IMR-90 (cell line): ENCODE measurements at places on chromosomes 7 and 10.

- no peak for DNase-seq
Observed at GRCh38 chr7:29454899-29455451, 108.7 kb upstream of the PRR15 start.

- no peak for DNase-seq
Observed at GRCh38 chr10:33009244-33010131, 51.5 kb upstream of the ITGB1 start.

DNA sequence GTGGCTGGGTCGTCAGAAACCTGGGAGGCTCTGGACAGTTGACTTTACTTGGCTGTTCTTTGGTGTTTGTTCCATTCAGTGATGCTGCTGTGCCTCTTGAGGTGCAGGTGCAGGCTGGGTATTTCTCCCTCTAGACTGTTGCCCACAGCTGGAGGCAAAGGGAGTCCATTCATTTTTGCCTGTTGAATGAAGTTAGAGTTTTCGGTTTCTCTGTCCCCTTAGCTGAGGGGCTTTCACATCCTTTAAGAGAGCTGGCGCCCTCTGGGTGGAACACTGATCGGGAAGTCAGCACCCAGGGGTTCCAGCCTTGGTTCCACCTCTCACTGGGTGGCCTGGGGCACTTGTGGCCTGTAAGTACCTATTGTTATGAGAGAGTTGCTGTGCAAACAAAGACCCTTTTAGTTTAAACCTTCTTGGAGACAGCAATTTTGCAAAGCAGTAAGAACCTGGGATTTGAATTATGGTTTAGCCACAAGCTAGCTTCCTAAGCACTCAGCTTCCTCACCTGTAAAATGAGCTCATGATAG lies 67.2 kb downstream of the GRK5 start:
- DNase-seq, result no peak

GRCh38 chr7:113402482-113402881 lies 284.1 kb upstream of the SMIM30 start:
- DNase-seq, result no peak

GRCh38 chr10:132129431-132129830 lies 57.3 kb upstream of the DPYSL4 start:
- DNase-seq, result no peak

- DNase-seq, result no peak
Observed at GRCh38 chr10:133442191-133442966, 11.4 kb upstream of the SCART1 start.

DNA sequence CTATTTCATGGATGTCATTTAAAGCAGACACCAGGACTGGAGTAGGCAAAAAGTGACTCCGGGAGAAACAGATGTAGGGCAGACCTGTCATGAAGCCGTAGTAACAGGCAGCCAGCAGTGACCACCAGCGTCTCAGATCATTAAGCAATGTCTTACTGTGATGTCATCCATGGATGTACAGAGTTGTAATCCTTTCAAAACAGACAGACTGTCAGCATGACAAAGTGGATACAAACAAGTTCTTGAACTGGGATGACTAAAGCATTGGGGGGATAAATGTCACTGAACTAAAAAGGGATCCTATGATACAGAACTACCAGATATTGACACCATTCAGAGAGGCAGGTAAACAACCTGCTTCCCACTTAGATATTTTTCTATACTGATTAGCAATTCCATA lies 675.5 kb downstream of the PARD3 start:
- peak; percentile 58 for DNase-seq

GRCh38 chr10:43119416-43120115 lies 18.7 kb upstream of the CSGALNACT2 start:
- no peak for DNase-seq

DNA sequence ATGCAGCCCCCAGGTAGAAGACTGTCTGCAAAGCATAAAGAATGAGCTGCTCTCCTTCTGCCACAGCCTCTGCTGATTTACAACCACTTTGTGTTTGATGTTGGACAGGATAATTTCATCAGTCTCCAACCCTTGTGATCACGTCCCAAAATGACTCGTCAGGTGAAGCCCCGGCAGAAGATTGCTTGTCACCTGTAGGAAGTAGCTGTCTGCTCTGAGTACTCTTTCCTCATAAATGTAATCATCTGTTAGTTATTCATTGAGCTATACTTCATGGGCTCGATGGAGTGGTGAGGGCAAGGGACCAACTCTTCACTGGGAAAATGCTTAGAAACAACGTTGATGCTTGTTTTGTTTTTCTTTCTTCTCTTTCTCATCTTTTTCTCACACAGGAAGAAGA lies 290.9 kb upstream of the SP8 start:
- no peak for DNase-seq

DNA sequence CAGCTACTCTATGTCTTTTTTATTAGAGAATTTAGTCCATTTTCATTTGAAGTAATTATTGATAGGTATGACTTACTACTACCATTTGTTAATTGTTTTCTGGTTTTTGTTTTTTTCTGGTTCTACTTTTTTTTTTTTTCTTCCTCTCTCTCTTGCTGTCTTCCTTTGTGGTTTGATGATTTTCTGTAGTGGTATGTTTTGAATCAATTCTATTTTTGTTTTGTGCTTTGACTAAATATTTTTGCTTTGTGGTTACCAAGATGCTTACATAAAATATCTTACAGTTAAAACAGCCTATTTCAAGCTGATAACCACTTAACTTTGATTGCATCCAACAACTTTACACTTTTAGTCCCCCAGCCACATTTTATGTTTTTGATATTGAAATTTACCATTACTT lies 3.3 kb upstream of the OR2F2 start:
- peak; percentile 35 for DNase-seq

DNA sequence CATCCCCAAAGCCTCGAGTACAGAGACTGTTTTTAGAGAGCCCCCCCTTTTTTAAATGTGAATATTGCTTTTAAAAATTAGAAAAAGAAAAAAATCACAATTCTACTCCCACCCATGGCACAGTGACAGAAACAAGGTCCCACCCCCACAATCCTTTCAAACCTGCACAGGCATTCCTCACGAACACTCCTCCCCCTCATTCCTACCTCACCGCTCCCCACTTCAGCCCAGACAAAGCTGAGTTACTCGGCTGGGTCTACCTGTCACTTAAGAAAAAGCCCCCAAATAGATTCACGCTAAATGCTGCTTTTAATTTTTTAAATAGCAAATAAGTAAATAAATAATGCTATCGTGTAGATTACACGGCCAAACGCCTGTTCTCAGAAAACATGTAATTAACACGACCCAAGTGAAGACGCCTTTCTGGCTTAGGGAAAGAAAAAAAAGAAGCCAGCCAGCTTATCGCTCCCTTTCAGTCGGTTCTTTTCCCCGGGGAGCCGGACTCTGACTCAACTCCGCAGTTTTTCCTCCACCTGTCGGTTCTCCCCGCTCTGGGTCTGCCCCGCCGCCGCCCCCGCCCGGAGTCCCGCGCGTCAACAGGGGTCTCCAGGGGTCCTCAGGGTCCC lies 739 bp downstream of the MPP7 start:
- DNase-seq, result no peak

- DNase-seq, result no peak
Observed at GRCh38 chr10:133422807-133423771, 1.3 kb downstream of the SPRN start.

DNA sequence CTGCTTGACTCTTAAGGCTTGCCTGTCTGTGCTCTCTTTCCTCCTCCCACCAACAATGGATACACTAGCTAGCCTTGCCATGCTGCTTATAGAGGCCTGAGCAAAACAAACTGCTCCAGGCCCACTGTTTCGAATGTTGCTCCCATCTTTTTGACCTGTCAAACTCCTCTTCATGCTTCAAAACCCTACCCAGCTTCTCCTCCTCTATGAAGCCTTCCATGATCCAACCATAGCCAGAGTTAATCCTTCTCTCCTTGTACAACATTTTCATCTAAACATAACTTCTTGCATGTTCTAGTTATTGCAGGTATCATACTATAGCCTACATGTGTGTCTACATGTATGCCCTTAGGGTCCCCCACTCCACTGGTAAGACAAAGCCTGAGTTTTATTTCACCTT lies 426.7 kb upstream of the MGMT start:
- DNase-seq, result no peak

GRCh38 chr10:71241830-71242621 lies 29.7 kb downstream of the UNC5B start:
- DNase-seq, result no peak

DNA sequence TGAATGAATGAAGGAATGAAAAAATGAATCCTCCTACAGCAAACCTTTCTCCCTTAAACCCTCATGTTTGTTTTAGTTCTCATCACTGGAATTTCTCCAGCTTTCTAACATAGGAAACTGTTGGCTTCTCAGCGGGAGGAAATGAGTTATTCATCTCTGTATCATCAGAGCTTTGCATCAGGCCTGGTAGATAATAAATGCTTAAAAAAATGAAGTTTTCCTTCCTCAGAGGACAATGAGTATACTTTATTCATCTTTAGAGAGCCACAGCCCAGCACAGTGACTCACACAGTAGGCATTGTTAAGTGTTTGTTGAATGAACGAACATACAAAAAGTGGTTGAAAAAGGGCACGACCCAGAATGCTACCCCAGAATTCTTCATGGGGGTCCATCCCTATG lies 62.6 kb downstream of the COL13A1 start:
- peak; percentile 93 for DNase-seq

DNA sequence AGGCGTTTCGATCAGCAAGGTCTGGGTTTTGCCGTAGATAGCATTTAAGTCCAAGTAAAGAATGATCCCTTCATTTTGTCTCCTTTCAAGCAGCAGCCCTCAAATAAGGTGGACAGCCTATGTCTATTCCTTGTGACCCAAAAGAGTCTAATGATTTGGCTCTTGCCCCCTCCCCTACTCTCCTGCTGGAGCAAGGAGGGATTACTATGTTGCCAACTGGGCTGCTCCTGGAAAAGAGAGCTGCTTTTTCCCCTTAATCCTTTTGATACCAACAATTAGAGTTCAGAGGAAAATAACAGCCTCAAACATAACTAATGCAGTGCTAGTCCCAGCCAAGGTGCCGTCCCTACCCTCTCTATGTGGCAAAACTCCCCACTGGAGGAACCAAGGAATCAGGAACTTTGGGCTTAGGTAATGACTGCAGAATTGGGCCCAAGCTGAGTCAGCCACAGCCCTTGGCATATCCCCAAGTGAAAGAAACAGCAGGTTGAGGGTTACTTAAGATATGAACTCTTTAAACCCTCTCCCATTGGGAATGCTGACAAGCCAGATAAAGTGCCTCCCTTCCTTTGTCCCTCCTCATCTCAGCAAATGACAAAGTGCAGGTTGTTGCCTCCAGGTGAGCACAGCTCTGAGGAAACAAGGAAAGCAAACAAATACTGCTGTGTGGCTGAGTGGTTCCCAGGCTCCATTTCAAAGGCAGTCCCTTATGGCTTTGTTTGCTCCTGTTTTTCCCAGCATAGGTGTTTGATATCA lies 643.7 kb downstream of the INHBA start:
- peak; percentile 51 for DNase-seq

- peak; percentile 19 for DNase-seq
Observed at GRCh38 chr10:28959850-28960501, 282.7 kb downstream of the BAMBI start.

DNA sequence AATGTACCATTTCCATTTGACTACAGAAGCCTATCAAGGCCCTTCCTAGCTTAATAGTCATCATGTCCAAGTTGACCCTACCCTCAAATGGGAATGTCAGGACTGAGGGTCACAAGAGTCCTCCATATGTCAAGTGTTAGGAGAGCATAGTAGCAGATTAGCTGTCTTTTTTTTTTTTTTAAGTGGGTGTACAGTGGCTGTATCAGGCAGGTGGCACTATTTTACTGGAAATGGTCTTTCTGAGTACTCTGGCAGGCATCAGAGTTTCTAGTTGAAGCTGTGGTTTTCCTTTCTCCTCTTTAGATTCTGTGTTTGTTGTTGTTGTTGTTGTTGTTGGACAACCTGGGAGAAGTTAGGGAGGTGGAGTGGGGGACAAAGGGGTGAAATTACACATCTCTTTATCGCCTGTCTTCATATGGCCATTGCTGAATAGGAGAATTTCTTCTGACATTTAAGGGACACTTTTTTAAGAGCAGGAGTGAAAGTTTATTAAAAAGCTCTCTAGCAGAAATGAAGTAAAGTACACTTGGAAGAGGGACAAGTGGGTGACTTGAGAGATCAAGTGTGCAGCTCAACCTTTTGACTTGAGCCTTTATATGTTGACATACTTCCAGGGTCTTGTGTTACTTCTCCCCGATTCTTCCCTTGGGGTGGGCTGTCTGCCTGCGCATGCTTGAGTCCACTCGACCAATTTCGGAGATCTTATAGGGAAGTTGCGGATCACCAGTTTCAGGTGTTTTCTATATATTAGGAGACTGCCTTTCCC lies 104.1 kb upstream of the FOXP2 start:
- DNase-seq, result no peak

DNA sequence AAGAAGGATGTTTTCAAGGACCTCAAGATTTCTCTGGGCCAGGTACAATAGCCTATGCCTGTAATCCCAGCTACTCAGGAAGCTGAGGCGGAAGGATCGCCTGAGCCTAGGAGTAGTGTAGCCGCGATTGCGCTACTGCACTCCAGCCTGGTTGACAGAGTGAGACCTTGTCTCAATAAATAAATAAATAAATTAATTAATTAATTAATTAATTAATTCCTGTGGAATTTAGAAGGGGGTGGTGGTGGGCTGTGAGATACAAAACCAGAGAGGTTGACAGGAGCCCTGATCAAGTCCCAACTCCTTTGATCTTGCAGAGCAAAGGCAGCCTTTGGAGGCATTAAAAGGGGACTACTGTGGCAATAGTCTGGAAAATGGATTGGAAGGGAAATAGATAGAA lies 39.3 kb upstream of the NRF1 start:
- no peak for DNase-seq

GRCh38 chr7:24922099-24922773 lies 57.7 kb downstream of the OSBPL3 start:
- DNase-seq, result no peak

- DNase-seq, result no peak
Observed at GRCh38 chr7:95598511-95598910, 2.2 kb upstream of the PDK4 start.

DNA sequence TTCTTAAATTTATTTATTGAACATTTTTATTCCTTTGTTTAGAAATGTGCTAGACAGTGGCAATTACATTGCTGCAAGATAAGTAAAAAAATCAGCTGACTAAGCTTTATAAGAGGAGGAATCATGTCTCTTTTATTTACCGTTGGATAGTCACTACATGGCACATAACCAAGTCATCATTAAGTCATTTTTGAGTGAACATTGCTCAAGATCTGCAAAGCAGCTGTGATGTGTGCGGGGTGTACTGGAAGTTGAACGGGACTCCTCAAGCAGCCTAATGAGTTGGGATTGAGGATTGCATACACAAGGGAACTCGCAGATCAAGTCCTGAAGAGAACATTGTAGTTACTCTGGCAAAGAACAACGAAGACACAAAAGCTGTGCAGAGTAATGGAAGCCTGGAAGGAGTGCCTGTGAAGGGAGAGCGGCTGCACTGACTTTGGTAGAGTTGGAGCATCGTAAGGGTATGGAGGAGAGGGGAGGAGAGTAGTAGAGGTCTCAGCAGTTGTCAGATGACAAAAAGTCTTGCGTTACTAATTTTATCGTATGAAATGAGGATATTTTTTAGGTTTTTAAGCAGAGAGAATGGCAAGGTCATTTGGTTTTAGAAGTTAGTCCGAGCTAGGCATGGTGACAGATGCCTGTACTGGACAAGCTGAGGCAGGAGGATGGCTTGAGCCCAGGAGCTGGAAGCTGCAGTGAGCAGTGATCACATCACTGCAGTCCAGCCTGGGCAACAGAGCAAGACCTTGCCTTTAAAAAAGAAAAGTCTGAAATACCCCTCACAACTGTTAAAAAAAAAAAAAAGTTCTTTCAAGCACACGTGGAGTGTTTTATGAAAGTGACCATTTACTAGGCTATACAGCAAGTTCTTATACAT lies 95.1 kb downstream of the BMPR1A start:
- peak; percentile 92 for DNase-seq

GRCh38 chr7:158267742-158268435 lies 319.7 kb downstream of the PTPRN2 start:
- DNase-seq, result no peak

- DNase-seq, result no peak
Observed at GRCh38 chr7:117195361-117196029, 127.4 kb downstream of the WNT2 start.
